ENCODE measurements at places on chromosomes 7 and 10.

DNA sequence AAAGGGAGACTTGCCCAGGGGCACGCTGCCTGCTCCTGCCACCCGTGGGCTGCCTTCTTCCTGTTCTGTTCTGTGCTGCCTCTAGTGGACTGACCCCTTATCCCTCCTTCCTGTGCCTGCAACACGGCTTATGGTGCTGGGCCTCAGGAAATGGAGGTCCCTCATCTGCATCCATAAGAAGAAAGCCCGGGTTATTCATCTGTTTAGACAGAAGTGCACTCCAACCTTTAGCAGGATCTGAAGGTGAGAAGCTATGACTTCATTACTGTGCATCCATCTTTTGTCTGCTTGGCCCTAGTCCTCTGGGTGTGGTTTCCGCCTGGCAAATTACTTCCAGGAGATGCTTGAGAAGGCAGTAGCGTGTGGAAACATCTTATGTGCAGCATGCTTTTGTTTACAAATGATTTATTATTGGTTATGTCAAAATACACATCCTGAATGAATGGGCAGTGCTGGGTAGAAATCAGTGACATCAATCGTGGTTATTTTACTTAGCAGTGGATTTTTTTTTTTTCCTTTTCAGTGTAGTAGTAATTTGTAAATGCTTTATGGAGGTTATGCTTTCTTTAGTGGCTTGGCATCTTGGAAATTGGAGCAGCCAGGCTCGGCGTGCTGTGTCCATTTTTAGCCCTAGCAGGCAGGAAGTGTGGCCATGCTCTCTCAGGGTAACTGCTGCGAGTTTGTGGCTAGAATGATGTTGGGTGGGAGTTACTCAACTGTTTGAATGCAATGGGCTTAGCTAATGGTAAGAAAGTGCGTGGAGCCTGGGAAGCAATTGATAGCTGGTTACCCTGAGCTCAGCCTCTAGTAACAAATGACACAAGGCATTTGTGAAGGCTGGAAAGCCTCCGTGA is 12.7 kb downstream of the PTPRE start:
- no peak for DNase-seq

DNA sequence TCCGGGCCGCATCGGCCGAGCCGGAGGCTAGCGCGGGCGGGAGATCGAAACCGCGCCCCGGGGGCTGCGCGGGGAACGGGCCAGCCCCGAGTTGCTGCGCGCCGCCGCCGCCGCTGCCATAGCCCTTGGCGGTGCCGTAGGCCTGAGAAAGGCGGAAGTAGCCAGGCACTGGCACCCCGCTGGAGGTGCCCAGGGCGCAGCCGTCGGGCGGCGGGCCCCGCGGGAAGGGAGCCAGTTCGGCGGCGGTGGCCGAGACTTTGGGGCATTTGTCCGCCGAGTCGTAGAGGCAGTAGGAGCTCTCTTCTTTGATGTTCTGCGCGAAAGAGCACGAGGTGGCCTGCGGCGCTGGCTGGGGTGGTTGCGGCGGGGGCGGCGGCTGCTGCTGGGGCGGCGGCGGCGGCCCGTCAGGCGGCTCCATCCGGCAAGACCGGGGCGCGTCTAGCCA is 587 bp downstream of the HOXA10 start:
- DNase-seq: no peak

DNA sequence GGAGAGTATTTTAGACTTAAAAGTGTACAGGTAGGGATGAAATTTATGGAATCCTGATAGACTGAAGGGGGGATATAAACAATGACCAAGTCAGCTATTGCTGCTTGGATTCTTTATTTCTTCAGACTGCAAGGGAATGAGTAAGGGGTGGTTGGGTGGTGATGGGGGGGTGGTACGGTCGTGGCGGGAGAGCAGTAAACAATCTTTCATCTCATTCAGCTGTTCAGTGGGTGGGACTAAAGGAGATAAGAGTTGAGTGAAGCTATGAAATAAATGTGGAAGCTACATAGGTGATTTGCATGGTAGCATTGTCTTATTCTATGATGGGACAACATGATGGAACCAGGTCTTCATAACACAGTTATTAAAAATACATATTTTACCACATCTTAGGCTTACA is 1.8 kb downstream of the SEPTIN7 start:
- no peak for DNase-seq

GRCh38 chr10:93854975-93855374 is 38.8 kb upstream of the SLC35G1 start:
- DNase-seq: no peak

DNA sequence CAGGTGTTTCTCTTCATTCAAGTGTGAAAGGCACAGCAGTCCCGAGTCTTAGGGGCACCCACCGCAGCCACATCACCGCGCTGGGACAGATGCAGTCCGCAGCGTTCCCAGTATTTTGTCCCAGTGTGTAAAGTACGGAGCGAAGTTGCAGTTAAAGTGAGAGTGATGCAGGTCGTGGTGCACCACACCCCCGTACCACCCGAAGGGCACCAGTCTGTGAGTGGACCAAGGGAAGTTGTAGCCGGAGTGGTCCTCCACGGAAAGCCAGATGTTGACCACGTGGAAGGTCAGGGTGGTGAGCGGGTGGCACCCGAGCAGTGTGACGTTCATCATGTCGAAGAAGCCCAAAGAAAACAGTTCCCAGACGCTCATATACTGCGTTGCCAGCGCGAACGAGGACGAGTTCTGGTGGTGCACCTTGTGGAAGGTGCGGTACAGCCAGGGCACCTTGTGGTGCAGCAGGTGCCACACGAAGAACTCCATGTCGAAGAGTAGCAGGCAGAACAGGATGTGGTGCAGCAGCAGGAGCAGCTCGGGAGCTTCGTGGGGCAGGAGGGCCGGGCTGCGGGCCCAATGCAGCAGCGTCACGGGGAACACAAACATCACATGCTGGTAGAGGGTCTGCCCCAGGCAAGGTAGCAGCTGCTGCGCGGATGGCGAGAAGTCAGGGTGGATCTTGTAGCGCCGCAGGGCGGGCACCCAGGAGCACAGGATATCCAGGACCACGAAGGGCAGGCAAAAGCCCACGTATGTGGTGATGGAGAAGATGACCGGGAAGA is 526 bp downstream of the CH25H start:
- DNase-seq: no peak

DNA sequence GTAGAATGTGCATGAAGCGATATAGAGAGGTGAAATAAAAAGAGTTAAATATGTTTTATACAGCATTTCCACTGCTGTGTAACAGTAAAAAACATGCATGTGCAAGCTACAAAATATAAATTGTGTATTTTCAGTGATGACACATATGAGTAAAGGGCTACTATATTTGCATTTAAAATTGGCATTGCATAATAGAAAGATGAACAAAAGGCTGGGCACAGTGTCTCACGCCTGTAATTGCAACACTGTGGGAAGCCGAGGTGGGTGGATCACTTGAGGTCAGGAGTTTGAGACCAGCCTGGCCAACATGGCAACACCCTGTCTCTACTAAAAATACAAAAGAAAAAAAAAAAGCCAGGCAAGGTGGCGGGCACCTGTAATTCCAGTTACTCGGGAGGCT is 79.8 kb upstream of the CCDC71L start:
- DNase-seq: no peak

GRCh38 chr10:25059990-25060389 is 43.6 kb downstream of the THNSL1 start:
- no peak for DNase-seq

DNA sequence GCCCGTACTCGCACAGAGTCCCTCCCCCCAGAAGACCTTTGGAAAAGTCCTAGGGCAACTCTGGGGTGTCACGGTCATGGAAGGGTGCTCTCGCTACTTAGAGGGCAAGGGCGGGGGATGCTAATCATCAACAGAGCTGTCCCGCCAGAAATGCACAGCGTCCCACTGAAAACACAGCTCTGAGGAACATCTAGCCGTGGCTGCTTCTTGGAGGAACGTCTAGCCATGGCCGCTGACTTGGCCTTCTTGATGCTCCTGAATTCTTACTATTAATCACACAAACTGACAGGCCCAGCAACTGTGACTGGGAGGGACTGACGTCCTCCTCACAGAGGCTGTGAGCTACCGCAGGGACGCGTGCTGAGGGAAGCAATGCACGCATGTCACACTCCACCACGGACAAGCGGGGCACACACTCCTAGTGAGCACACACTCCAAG is 1.7 kb downstream of the TUBGCP2 start:
- no peak for DNase-seq

- no peak for DNase-seq
Observed at GRCh38 chr10:6504296-6504695, 75.8 kb downstream of the PRKCQ start.

GRCh38 chr7:157266272-157266671 is 70.5 kb upstream of the DNAJB6 start:
- DNase-seq: no peak

- no peak for DNase-seq
Observed at GRCh38 chr7:115009736-115010440, 88.0 kb downstream of the MDFIC start.

GRCh38 chr7:90488220-90488619 is 18.8 kb downstream of the PTTG1IP2 start:
- DNase-seq: no peak

GRCh38 chr10:67262675-67263074 is 336.8 kb downstream of the LRRTM3 start:
- no peak for DNase-seq

DNA sequence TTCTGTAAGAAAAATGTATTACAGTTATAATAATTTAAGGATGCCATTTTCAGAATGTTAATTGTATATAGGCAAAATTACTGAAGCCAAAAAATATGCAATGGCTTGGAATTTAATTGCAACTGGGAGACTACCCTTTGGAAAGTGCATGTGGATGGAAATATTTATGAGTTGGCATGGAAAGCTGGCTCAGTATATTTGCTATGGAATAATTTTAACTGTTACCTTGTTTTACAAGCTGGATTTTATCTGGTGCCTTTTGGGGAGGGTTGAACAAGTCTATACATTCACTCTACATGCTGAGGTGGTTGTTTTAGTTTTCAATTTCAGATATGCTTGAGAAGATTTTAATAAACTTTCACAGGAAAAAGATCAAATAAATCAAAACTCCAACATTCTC is 80.9 kb upstream of the ABCB5 start:
- DNase-seq: no peak

GRCh38 chr7:158603773-158604755 is 16.4 kb upstream of the PTPRN2 start:
- DNase-seq: no peak

DNA sequence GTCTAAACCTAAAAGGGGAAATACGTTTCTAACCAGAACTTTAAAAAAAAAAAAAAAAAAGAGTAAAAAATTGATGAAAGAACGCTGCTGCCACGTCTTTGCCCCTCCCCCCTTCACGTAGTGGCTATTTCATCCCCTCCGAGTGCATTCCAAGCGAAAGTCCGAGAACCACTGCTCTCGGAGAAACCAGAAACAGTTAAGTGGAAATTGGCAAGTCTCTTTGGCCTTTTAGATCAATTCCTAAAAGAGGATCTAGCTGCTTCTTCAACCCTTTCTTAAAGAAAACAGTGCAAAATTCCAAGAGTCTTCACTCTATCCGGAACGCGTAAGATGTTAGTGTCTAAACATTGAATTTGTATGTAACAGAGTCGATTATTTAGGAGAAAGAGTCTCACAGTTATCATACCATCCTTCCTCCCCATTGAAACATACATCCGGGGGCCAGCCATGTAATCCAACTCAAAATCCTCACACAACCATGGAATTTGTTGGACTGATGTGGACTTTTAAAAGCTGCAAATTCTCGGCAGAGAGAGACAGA is 1.1 kb downstream of the P4HA1 start:
- no peak for DNase-seq

GRCh38 chr10:51685768-51686167 is 13.6 kb downstream of the CSTF2T start:
- DNase-seq: no peak

GRCh38 chr7:5452470-5452899 is 28.9 kb upstream of the TNRC18 start:
- DNase-seq: no peak

DNA sequence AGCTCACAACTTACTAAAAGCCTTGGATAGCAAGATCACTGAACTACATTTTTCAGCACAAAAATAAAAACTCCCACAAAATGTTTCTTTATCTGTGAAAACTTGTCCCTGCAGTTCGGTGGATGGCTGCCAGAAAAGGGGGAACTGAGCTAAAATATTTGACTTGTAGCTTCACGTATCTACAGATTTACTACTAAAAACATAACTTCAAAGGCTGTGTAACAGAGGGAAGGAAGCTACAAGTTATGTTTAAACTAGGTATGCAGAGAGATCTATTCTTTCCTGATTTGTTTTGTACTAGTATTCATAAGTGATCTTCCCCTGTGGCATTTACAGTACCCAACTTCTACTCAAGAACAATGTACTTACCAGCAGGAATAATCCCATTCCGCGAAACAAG is 25.1 kb downstream of the SGCE start:
- no peak for DNase-seq

Measured in GM12891 (cell line).